COLO829 (cell line): ENCODE measurements at places on chromosomes 1 and 21.

- no peak for DNase-seq
These were observed 7.0 kb upstream of the KCNE1 start for GRCh38 chr21:34519016-34519415.

- no peak for DNase-seq
These were observed 96.0 kb upstream of the DUSP10 start for GRCh38 chr1:221837896-221838295.

DNA sequence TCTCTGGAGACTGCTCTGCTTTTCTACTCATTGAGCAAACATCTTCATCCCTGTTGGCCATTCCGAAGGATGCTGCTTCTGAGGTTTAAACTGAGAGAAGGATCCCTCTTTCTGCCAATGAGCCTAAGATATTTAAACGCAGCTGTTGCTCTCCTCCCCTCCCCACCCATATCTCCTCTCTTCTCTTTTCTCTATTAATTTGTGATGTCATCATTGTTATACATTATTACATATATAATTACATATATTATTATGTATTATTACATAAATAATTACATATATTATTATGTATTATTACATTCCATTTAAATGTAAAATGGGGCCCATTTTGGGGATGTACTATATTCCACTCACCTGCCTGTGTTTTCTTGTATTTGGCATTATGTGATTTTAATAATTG is 82.7 kb upstream of the JUN start:
- DNase-seq, result no peak

- no peak for DNase-seq
These were observed 97.9 kb upstream of the SERBP1 start for GRCh38 chr1:67528141-67528540.

- DNase-seq, result no peak
These were observed 10.8 kb downstream of the MTARC1 start for GRCh38 chr1:220797553-220797952.

- no peak for DNase-seq
These were observed 483.2 kb upstream of the PTBP2 start for GRCh38 chr1:96238426-96238825.

- peak; percentile 67 for DNase-seq
These were observed 9.6 kb downstream of the ACKR1 start for GRCh38 chr1:159214149-159214760.
